ENCODE measurements at places on chromosomes 7 and 10.

GRCh38 chr10:29199941-29200679 lies 88.8 kb upstream of the LYZL1 start:
- no peak for DNase-seq

- no peak for DNase-seq
Measured at GRCh38 chr7:2512713-2513112, 6.9 kb upstream of the LFNG start.

GRCh38 chr7:45256309-45256708 lies 98.7 kb downstream of the RAMP3 start:
- no peak for DNase-seq

- DNase-seq: no peak
Measured at GRCh38 chr7:106561151-106561550, 99.8 kb downstream of the CCDC71L start.

GRCh38 chr10:76885816-76886215 lies 751.8 kb downstream of the KCNMA1 start:
- no peak for DNase-seq

DNA sequence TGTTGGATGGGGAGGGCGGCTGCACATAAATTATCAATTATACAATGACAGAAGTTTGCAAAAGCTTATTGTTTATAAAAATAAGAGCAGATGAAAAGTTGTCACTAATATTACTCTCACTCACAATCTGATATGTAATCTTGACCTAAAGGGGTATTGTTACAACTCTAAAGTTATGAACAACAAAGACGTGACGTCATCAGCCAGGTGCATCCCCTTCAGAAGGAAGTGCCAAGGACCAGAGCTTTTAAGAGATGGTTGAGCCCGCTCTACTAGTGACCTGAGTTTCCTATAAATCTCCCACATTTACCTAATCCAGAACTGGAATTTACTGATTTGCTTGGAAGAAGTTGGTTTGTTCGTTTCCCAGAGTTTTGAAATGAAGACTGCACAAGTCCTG lies 247.7 kb upstream of the MGMT start:
- no peak for DNase-seq

- DNase-seq: no peak
Measured at GRCh38 chr10:115092555-115093285, 445 bp upstream of the ATRNL1 start.

DNA sequence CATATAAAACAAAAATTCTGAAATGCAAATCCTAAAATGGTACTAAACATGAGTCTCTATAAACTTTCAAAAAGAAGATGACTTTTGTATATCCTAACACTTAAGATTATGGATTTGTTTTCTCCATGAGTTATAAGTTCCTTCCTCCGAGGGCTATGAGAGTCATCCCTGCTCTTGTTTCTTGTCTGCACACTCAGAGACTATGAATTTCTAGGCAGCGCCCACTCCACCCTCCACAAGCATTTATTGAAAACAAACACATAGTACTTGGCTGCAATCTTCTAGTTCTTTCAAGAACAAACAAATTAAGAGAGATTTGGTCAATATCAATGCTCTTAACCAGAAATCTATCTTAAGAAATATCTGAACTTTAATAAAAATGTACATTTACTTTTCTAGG lies 211.7 kb downstream of the DKK1 start:
- peak; percentile 60 for DNase-seq

GRCh38 chr7:133534816-133535215 lies 281.9 kb downstream of the EXOC4 start:
- DNase-seq: no peak

GRCh38 chr7:74309181-74309580 lies 20.0 kb downstream of the CLIP2 start:
- no peak for DNase-seq

DNA sequence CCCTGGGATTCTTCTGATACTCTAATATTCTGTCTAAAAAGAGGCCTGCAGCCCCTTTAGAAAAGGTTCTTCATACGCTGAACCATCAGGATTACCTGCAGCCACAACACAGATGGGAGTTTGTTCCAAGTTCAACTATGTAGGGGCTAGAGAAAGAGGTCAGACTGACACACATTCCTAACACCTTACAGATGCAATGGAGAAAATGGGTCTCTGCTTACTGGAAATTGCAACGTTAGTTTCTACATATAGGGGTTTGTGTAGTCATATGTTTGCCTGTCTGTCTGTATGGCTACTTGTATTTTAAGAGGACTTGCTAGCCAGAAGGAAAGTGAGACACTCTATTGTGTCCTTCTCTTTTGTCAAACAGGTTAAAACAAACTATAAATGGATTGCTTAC lies 618.5 kb downstream of the INHBA start:
- no peak for DNase-seq

DNA sequence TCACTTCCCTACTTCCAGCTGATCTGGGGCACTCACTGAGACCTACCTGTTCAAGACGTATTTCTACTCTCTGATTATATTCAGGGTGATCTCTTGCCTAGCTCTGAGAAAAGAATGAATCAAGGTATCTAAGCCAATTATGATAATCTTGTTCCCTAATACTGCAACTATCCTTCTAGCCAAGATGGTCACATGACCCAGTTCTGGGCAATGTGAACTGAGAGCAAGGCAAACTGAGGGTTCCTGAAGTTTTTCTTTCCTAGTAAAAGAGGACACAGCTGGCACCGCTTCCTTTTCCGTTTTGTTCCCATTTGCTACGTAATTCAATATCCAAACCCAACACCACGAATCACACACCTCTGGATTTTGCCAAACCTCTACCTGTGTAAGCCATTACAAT lies 5.9 kb upstream of the GPAM start:
- no peak for DNase-seq

- DNase-seq: no peak
Measured at GRCh38 chr7:46059308-46060020, 138.4 kb upstream of the IGFBP3 start.

- DNase-seq: peak; percentile 100
Measured at GRCh38 chr10:14074062-14074884, 256.5 kb downstream of the FRMD4A start.

- DNase-seq: no peak
Measured at GRCh38 chr7:12572941-12573575, 2.5 kb downstream of the SCIN start.

- DNase-seq: no peak
Measured at GRCh38 chr10:98422182-98422581, 7.2 kb upstream of the PYROXD2 start.

GRCh38 chr7:134176037-134176350 lies 48.9 kb downstream of the LRGUK start:
- DNase-seq: no peak

DNA sequence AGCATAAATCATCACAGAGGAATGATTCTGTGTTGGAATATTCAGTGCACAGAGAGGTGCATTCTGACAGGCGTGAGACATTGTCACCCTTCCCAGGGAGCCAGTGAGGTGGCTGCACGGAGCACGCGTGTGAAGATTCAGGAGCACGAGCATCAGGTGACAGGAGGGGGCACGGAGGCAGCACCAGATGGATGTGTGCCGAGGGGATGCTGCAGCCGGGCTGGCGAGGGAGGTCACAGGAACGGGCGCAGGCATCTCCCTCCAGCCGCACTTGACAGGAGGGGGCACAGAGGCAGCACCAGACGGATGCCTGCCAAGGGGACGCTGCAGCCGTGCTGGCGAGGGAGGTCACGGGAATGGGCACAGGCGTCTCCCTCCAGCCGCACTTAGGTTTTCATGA lies 66.5 kb downstream of the DIP2C start:
- no peak for DNase-seq

DNA sequence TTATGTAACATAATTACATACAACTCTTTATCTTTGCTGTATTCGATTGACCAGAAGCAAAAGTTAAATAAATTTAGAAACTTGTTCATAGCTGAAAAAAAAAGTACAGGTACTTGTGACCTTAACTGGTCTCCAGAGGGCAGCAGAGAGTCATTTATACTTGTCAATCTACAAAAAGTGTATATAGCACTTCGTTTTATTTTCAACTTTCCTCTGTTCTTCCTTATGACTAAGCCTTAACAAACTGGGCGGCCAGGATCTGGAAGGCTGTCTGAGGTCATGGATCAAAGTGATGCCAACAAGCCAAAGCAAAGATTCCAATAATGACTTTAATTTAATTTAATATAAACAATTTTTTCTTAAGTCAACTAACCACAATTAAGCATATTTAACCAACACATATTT lies 29.8 kb downstream of the C10orf67 start:
- DNase-seq: peak; percentile 77

- no peak for DNase-seq
Measured at GRCh38 chr10:24935504-24936292, 16.7 kb downstream of the PRTFDC1 start.
